RPMI7951 (cell line): ENCODE measurements at places on chromosomes 1 and 21. TPM values are rescaled to one million over a fixed set of nuclear protein-coding genes. Genes with fewer than 3 reads are reported as not detected.

GRCh38 chr1:246182149-246182851 is 324.8 kb downstream of the SMYD3 start:
- no peak for DNase-seq

DNA sequence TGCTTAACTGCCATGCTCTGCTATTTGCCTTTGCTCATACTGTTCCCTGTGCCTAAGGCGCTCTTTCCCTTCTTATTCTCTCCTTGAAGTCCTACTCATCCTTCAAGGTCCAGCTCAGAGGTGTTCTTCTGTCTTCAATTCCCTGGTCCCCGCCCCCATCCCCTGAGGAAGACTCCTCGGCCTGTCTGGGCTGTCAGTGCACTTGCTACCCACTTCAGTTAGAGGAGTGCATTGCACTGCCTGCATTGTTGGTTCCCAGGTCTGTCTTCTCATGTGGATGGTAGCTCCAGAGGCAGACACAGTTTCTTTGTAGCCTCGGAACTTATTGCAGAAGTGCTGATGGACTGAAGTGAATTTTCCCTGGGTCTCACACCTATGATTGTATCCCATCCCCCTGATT is 194.0 kb downstream of the C1orf94 start:
- no peak for DNase-seq

CLDN8 gene
- not detected in 2 replicates for total RNA-seq

TMOD4 gene
- total RNA-seq = 0.36 TPM in 1 of 2 replicates, not detected in the other

DNA sequence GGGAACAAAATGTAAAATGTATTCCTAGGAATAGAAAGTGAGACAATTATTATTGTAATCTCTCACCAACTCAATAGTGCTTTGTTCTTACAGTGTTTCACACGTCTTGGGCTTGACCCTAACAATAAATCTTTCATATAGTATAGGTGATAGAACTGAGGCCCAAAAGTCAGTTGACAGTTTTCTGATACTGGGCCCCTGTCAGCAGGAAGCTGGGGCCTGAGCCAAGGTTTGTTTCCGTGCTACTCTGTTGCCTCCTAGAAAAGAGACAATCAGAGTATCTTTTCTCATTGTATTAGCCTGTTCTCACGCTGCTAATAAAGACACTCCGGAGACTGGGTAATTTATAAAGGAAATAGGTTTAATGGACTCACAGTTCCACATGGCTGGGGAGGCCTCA is 5.0 kb downstream of the RRP1B start:
- DNase-seq = no peak

- no peak for DNase-seq
Measured at GRCh38 chr1:175793617-175794016, 50.2 kb upstream of the TNR start.

MTARC2 gene
- total RNA-seq = 1.1 and 2.4 TPM in 2 replicates

GRCh38 chr1:9841460-9841859 is 17.7 kb upstream of the CLSTN1 start:
- no peak for DNase-seq

DNA sequence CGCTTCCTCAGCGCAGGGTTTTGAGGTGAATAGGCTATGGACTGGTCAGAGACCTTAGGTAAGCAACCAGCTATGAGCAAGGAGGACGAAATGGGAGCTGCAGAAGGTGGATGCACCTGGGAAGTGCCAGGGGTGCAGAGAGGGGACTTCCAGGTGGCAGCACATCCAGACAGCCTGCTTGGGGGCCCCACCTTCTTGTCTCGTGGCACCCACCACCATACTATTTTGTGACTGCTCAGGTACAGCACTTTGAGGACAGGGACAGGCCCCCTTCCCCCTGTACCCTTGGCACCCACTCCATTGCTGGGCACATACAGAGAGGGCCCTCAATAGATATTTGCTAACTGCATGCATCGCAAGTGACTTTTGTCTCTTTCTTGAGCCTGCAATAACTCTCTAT is 777 bp upstream of the KISS1 start:
- no peak for DNase-seq

GRCh38 chr1:103387898-103388297 is 137.6 kb upstream of the RNPC3 start:
- DNase-seq = no peak

UAP1 gene
- total RNA-seq = 74.6 and 79.7 TPM in 2 replicates

DNA sequence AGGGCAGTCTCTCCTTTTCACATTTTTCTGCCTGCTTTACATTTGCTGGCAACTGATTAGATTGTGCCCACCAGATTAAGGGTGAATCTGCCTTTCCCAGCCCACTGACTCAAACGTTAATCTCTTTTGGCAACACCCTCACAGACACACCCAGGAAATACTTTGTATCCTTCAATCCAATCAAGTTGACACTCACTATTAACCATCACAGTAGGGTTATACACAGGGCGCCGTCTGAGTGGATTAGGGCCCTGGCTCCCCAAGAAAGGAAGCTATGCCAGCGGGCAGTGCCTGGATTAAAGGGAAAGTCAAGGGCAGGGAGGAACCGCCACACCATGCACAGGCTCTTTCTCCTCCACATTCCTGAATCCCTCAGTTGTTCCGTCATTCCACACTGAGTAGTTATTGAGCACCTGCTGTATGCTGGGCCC is 56.2 kb downstream of the EVA1C start:
- no peak for DNase-seq

OR2L3 gene
- not detected in 2 replicates for total RNA-seq

DNA sequence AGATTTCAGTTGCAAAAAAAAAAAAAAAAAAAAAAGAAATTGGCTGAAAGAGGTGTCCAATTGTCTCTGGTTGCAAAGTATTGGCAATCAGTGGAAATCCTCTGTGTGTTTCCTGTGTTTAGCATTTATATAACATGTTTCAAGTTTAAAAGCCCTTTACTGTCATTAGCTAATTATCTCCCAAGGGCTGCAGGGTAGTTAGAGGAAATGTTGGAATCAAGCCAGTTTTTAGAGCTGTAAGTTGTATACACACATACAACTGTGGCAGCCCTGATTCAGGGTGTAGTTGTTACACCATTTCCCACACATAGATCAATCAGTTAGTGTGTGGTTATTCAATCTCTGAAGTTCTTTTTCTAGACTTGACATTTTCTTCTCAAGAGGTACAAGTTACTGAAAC is 8.9 kb upstream of the ZNF326 start:
- no peak for DNase-seq

NAXE gene
- total RNA-seq = 85.4 and 91.0 TPM in 2 replicates

CD1C gene
- total RNA-seq = not detected in 2 replicates
